Stimulated activated CD8-positive, alpha-beta memory T cell treated with anti-CD3 and anti-CD28 coated beads, Interleukin-2, amount 100 ng/mL, for 1 hour (primary cell): ENCODE measurements at places on chromosomes 2 and 18.
A peak's percentile ranks its signal among the peaks of the same experiment; 100 is the strongest.

DNA sequence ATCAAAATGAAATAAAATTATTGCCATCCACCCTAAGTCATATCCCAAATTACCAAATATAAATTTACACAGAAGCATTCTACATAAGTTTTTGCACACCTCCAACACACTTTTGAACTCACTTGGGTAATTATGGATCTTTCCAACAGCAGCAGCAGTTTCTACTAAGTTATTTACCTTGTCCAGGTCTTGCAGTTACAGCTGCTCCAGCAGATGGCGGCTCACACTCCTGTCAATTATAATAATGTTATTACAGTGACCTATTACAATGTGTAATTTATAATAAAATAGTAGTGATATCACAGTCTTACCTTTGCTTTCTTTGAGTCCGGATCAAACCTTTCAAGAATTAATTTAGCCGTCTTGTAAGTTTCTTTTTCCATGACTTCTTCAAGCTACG is 37.9 kb downstream of the LNPK start:
- no peak for DNase-seq

- no peak for DNase-seq
Measured at GRCh38 chr18:50981381-50981780, 13.5 kb downstream of the ELAC1 start.

DNA sequence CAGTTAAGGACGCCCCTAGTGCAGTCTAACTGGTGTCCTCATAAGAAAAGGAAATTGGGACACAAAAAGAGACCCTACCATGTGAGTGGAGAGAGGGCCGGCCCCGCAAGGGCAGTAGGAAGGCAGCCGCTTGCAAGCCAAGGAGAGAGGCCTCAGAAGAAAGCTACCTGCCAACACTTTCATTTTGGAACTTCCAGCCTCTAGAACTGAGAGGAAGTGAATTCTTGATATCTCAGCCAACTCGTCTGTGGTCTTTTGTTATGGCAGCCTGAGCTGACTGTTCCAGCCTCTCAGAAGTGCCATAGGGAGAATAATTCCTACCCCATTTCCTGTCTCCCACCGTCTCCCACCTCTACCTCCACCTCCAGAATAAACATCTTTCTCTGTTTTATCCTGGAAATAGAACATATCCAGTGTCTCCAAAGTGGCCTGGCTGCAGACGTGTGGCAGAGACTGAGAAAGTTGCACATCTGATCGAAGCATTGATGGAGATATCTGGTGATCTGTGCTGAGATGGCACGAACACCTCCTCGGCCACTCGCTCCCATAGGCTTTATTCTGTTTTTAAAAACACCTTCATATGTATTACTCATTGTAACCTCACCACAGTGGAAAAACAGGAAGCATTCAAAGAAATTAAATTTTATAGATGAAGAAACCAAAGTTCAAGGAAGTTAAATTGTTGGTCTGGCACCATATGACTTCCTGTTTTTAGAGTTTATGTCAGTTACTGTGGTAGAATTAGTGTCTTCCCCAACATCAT is 39.5 kb upstream of the MARCO start:
- DNase-seq: no peak

- DNase-seq: no peak
Measured at GRCh38 chr18:23528580-23529472, 25.5 kb downstream of the RMC1 start.

DNA sequence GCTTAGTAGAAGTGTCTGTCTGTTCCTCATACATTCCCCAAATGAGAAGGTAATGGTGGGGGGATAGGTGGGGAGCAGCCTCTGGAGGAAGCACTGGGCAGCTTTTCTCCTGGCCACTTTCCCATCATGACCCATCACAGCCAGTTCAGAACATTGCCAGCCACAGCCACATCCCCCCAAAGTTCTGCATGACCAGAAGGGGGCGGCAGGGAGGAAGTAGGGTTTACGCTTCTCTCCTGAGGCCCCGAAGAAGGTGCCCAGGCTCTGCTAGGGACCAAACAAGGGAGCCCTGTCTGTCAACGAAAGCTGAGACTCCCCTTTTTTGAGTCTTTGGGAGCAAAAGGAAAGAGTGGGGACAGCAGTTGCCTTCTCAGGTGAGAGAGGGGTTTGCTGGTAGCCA is 7.7 kb downstream of the IGFBP5 start:
- DNase-seq: no peak

GRCh38 chr18:8341481-8342230 is 267.6 kb upstream of the RAB12 start:
- DNase-seq: no peak

DNA sequence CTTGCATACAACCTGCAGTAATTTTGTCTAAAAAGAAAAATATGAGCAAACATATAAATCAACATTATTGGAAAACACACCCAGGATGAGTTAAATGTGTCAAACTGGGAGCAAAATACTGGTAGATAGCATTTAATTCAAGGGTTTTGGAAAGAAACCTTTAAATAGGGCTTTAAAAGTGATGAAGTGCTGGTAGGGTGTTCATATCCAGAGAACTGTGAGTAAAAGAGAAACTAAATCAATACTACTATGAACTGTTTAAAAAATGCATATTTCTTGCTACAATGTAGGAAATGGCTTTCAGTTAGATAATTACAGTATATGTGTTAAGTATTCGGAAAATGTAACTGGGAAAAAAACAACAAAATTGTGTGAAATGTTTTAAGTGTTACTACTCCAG is 117.8 kb downstream of the ATAD2B start:
- DNase-seq: no peak

DNA sequence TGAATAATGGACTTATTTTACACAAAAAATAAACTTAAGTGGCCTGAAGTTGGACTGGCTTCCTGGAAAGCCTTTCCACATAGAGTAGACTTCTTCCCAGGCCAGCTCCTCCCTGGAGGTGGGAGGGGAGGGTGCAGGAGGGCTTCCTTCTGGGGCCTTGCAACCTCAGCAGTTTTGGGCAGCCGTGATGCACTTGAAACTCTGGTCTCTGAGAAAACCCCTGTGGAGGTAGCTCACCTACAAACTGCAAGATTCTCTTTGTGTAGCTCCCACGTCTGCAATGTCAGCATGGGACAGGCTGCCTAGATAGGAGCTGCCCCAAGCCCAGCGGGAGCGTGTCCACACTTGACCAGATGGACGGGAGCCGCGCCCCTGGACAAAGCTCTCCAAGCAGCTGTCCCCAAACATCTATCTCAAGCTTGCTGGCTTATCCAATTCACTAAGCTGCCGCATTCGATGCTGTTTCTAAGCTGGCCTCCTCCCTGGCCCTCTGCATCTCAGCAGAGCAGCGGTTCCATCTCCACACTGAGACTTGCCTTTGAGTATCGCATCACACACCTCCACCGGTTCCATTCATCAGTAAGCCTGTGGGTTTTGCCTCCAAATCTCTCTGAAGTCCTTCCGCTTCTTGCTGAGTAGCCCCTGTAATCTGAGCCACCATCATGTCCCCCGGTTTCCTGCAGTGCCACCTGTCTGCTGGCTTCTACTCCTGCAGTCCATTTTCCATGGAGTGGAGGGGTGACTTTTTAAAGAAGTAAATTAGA is 1.6 kb upstream of the LPIN1 start:
- DNase-seq: no peak

DNA sequence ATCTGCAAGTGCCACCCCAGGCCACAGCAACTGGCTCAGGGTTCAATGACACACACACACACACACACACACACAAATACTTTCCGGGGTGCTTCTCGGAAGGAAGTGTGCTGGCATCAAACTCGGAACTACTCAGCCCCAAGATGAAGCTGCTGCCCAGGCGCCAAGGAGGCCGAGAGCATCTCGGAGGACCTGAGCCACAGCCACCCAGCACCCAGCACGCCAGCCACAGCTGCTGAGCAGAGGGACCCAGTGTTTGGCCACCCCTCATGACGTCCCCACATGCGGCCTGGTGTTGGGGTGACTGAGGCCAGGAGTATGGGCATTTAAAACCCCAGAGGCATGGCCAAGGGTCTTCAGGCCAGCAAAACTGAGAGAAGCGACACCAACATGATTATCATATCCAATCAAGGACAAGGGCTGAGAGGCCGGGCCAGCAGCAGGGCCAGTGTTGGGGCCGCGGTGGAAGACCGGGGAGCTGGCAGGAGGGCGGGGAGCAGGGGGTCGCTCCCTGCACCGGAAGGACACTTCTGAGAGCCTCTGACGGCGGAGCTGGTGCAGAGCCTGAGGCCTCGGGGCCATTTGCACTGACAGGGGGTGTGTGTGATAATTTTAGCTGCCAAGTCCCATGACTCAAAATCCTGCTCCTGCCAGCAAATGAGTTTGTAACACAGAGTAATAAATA is 61.8 kb downstream of the BIN1 start:
- DNase-seq: no peak

- peak; percentile 21 for DNase-seq
Measured at GRCh38 chr2:204108330-204108751, 171.8 kb downstream of the ICOS start.

DNA sequence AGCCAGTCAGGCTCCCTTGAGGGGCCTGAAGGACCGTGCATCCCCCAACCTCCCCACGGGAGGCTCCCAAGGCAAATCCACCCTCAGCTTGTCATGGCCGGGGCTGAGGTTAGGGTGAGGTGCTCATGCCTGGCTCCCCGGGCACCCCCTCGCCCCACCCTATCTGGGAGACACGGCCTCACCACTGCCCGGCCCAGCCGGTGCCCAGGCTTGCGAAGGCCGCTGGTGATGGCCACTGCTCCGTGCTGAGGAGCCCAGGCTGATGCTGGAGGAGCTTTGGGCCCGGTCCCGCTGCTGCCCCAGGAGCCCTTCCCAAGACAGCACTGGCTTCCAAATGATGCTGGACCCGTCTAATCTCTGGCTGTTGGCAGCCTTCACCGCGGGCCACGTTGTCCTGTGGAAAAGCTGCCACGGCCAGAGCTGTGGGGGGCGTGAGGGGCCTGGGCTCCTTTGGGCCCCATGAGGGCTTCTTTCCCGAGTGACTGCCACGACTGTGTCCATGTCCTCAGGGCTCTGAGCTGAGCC is 135.7 kb upstream of the CTDP1 start:
- DNase-seq: no peak

DNA sequence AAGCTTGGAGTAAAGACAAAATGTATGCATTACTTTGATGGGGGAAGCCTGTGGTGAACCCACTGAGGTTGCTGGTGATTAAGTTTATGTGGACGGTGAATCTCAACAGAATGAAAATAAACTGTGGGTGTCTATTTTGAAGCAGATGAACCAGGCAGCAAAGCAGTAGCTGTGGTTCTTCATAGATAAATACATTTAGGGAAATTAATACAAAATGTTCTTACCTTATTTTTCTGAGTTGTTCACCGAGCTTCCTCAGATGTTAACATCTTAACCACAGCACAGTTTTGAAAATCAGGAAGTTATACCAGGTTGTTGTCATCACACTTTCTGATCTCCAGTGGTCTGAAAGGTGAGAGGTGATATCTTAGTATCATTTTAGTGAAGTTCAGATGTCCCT is 53.9 kb downstream of the NCK2 start:
- DNase-seq: no peak

DNA sequence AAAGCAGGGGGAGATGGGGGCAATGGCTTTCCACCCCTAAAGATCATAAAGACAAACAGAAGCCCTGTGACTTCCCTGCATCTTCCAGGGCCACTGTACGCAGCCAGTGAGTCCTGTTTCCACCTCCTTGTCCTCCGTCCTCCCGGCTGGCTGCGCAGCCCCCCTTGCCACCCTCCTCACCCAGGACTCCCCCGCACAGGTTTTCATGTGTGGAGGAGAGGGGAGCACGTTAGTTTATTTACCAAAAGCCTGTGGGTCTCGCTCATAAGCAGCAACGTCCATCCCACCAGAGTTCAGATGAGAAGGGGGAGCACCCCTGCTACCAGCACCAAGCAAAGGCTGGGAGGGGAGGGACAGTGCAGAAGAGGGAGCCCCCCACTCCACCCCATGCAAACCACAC is 11.7 kb downstream of the CYP26B1 start:
- no peak for DNase-seq

GRCh38 chr2:165144315-165144714 is 59.5 kb downstream of the SCN3A start:
- DNase-seq: no peak
